ENCODE measurements at places on chromosomes 2 and 18.

- DNase-seq, result no peak
Observed at GRCh38 chr2:213018340-213018901, 133.0 kb downstream of the IKZF2 start.

DNA sequence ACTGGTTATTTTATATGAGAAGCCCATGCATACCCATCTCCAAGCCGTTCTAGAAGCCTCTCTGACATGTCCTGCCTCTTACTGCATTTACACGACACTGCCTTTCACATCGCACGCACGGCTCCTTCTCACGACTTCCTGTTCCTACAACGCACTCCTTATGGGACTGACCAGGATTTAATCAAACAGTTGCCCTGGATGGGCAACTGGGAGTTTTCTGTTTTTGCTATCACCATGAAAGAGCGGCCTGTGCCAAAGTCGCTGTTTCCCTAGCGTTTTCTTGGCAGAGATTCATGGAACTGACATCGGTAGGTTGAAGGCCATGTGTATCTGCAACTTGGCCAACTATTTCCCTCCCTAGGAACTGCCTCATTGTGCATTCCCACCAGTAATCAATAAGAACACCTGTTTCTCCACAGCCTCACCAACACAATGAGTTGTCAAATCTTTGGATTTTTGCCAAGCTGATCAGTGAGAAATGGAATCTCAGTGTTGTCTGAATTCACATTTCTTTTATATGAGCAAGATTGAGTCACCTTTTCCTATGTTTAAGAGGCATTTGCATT lies 97.2 kb upstream of the OTOS start:
- DNase-seq, result no peak

- no peak for DNase-seq
Observed at GRCh38 chr2:203498161-203498560, 36.9 kb downstream of the RAPH1 start.

DNA sequence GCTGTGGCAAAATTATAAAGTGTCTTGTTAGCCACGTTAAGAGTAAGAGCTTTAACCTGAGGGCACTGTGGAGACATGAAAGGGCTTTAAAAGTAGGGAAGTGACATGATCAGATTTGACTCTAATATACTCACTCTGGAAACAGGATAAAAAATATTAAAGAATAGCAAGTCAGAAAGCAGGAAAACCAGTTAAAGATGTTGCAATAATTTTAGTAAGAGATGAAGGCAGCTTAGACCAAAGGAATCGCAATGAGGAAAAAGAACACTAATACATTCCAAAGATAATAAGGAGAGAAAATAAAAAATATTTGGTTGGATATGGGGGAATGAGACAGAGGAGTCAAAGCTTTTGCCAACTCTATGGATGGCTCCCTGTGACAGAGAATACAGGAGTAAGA lies 183.8 kb downstream of the DYM start:
- no peak for DNase-seq

DNA sequence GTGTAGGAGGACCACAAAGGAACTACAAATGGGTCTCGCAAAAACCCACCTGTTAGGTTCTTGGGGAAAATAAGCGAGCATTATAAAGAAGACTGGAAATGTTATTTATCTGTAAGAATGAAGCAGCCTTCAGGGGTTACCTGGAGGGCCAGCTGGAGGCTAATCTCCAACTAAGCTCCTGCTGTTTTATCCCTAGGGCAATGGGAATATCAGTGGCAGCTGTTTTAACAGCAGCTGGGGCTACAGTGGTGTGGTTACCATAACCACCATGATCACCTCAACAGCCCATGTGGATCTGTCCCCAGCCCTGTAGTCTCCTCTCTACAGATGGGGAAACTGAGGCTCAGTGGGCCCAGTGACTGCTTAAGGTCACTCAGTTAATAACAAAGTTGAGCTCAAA lies 108.1 kb downstream of the FTCDNL1 start:
- DNase-seq, result no peak

- peak; percentile 73 for DNase-seq
Observed at GRCh38 chr18:58241877-58242276, 197.9 kb downstream of the NEDD4L start.

- no peak for DNase-seq
Observed at GRCh38 chr18:13268158-13269012, 49.8 kb downstream of the LDLRAD4 start.

DNA sequence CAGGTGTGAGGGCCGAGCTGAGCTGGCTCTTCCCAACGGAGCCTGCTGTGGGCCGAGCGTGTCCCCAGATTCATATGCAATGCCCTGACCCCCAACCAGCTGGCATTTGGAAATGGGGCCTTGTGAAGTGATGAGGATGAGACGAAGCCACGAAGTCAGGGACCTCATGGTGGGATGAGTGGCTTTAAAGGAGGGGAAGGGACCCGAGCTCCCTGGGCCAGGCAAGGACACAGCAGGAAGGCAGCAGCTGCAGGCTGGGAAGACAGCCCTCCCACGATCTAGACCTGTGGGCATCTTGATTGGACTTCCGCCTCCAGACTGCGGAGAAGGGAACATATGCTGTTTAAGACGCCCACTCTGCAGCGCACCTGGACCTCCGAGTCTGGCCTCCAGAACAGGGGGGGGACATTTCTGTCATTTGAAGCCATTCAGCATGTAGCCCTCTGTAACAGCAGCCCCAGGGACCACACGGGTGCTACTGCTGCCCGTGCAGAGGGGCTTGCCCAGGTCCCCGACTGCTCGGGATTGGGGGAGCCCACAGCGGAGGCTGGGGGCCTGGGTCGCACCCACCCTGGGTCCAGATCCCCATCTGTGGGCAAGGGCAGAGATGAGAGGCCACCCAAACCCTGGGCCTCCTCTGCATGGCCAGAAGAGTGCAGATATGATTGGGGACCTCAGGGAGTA lies 27.2 kb downstream of the KIF1A start:
- DNase-seq, result no peak

DNA sequence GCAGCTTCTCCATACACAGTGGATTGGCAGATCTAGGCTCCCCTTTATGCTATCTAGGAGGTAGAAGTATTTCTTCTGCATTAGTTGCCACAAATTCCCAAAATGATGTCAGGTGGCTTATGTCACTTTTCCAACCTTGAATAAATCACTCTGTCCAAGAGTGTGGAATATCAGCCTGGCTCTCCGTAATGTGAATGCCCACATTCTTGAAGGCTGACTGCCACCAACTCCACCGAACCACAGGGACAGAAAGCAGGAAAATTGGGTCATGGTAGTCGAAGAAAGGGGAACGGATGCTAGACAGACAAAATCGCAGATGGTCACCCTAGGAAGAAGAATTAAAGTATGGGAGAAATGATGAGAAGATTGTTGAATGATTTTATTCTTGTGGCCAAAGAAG lies 624.9 kb upstream of the CDH2 start:
- DNase-seq, result no peak

- DNase-seq, result no peak
Observed at GRCh38 chr18:38241216-38241615, 675.6 kb upstream of the CELF4 start.

Data from NCI-H510A treated with DMSO at 0.1 percent for 48 hours (cell line).